ENCODE measurements at places on chromosomes 13 and 19.

DNA sequence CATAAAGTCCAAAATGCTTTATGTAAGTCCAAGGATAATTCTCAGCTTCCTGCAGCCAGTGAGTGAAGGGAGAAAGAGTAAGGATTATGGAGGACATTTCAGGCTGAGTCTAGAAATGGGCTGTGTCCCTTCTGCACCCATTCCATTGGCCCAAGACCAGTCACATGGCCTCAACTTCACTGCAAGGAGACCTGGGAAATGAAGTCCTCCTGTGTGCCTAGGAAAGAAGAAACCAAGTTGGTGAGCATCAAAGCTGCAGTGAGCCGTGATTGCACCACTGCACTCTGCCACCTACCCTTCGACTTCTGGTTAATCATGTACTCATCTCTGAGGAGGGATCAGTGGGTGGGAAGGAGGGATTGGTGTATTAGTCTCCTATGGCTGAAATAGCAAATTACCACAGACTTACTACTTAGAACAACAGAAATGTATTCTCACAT is 3.6 kb upstream of the CD37 start:
- DNase-seq, result peak; percentile 80

GRCh38 chr13:51681037-51681678 is 96.9 kb downstream of the WDFY2 start:
- DNase-seq, result no peak

DNA sequence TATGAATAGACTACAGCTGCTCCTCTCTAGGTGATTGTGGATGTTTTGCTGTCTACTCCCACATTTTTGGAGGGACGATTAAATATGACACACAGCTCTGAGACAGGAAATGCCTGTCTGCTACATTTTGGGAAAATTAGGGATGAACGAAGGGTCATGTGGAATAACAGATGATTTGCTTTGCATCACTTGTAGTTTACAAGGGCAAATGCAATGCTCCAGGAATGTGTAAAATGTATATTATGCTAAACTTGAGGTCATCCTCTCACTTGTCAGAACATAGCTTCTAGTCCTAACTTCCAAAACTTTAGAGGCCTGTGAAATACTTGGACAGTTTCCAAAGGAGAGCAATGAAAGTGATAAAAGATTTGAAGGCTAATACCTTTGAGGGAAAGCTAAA is 284.2 kb upstream of the DACH1 start:
- DNase-seq, result no peak

DNA sequence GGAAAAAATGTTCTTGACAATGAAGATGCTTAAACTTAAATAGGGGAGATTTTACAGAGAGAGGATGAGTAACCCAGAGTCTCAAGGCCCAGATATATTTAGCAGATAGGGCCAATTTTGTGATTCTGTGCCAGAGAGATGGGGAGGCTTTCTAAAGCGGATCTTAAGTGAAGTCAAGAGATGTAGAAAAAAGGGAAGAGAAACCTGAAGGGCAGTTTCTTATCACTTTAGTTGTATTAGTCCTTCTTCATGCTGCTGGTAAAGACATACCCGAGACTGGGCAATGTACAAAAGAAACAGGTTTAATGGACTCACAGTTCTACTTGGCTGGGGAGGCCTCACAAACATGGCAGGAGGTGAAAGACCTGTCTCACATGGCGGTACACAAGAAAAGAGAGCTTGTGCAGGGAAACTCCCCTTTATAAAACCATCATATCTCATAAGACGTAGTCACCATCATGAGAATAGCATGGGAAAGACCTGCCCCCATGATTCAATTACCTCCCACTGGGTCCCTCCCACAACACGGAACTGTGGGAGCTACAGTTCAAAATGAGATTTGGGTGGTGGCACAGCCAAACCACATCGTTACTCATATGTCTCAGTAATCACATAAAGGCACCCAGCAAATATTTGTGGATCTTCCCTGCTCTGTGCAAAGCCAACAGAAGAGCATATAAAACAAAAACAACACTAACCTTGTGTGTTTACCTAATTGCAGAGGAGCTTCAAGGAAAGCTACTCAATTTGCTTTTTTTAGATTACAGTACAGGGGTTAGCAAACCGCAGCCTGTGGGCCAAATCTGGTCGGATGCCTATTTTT is 102.6 kb upstream of the MYCBP2 start:
- peak; percentile 47 for DNase-seq

GRCh38 chr13:99659866-99660554 is 158.7 kb downstream of the TM9SF2 start:
- DNase-seq, result no peak

GRCh38 chr19:11421371-11422098 is 2.4 kb upstream of the RGL3 start:
- DNase-seq, result peak; percentile 88

GRCh38 chr13:66313413-66313812 is 916.7 kb downstream of the PCDH9 start:
- no peak for DNase-seq

GRCh38 chr13:40376867-40377535 is 289.4 kb downstream of the FOXO1 start:
- DNase-seq, result no peak

DNA sequence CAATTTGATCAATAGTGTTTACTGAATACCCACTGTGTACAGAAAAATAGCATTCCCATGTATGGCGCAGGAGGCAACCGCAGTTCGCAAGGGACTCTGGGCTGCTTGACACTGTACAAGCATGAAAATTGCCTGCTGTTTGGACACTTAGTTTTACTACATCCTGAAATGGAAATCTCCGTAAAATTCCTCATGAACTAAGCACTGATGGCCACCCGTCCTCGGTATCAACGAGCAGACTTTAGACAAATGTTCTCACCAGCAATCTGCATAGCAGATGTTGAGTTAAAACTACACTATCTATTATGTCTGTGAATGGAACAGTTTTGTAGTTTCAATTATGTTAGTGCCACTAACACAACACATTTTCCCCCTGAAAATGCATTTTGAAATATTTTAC is 294.7 kb downstream of the DCLK1 start:
- no peak for DNase-seq

GRCh38 chr13:112342841-112343361 is 33.3 kb upstream of the SPACA7 start:
- no peak for DNase-seq

DNA sequence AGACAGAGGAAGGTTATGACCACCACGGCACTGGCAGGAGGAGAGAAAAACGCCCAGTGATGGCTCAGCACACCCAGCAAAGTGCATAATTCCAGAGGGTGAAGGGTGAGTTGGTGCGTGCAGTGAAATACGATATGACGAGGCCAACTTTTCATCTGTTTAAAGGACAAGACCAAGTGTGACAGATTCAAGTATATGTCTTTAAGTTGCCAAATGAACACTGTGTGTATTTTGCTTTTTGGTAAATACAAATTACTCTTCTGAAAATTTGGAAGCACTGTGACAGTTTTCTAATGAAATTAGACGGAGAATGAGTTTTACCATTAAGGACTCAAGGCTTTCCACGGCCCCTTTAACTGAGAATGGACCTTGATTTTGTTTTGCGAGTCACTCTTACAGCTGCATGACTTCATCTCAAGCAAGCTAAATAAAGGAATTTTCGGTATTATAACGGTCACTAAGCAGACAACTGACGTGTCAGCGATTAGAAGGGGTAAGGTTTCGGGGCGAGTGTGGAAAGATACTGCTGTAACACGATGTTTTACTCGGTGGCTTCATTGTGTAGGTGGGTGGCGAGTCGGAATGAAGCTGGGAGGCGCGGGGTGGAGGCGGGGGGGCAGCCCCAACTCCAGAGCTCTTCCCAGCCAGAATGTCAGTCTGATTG is 22.8 kb downstream of the COL4A2 start:
- no peak for DNase-seq

DNA sequence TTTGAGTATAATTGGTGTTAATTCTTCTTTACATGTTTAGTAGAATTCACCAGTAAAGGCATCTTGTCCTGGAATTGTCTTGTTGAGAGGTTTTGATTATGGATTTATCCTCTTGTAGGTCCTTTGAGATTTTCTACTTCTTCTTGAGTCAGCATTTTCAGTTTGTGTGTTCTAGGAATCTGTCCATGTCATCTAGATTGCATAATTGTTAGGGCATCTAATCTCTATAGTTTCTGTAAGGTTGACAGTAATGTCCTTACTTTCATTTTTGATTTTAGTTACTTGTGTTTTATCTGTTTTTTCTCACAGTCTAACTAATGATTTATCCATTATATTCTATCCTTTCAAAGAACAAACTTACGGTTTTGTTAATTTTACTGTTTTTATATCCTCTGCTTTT is 492.0 kb downstream of the FGF9 start:
- DNase-seq, result peak; percentile 13

GRCh38 chr19:19502808-19503602 is 12.3 kb downstream of the TSSK6 start:
- no peak for DNase-seq

GRCh38 chr13:77724092-77724491 is 26.6 kb downstream of the SLAIN1 start:
- DNase-seq, result no peak

GRCh38 chr13:81302125-81302524 is 961.2 kb upstream of the SPRY2 start:
- no peak for DNase-seq

- no peak for DNase-seq
Observed at GRCh38 chr19:58117841-58118575, 20.0 kb upstream of the ZSCAN18 start.

DNA sequence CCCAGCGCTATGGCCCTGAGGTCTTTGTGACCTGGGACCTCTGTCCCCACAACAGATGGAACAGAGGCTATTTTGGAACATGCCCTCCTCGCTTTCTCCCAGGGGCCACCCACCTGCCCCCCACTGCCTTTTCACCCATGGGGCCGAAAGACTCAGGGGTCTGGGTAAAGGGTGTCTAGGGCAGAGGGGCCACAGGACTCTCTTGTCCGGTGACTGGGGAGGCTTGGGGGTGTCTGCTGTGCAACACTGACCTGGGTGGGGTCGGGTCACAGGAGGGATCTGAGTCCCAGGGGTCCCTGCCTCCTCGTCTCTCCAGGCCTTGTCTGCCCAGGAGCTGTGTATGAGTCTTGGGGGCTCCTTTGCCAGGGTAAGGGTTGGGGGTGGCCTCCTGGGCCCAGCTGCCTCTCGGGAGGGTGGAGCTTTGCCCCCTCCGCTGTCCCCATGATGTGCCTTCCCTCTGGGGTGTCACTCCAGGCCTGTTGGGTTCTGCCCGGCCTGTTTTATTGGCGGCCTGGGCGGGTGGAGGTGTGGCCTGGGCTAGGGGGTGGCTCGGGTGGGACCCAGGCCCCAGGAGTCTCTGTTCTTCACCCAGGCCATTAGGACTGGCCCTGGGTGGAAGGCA is 2.1 kb downstream of the ARID3A start:
- DNase-seq, result no peak

- DNase-seq, result no peak
Observed at GRCh38 chr13:20843166-20843565, 59.4 kb downstream of the XPO4 start.

GRCh38 chr19:15551293-15552004 is 43.1 kb downstream of the CYP4F22 start:
- peak; percentile 56 for DNase-seq

GRCh38 chr13:111901267-111901915 is 165.6 kb upstream of the SOX1 start:
- no peak for DNase-seq

DNA sequence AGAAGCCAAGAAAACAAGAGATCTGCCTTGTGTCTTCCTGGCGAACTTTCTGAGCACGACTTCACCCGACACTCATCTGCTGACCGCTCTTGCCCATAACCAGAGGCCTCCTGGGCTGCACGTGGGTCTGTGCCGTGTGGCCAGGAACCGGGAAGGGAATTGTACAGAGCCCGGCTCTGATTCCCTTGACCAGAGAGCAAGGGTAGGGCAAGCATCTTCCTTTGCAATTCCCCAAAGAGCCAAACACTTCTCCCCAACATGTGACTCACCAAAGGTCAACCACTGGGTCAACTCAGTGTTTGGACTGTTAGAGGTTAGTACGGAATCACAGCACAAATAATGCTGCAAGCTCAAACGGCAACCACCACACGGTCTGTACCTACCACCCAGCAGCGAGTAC is 48.9 kb downstream of the KLF2 start:
- DNase-seq, result no peak

DNA sequence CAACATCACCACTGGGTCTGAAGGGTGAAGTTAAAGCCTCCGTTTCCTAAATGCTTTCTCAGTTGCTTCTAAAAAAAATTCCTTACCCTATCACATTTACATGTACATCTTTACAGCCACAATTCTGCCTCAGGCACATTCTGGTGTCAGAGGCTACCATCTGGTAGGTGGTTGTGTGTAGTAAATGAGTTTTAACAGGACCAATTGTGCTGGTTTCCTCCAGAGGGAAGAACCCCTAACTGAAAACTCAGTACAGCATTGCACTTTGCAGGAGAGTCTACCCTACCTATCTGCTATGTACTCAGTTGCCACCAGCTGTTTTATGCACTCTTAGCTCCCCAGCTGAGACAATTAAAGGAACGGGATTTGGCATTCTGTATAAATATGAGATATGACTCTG is 1576.5 kb downstream of the PCDH9 start:
- no peak for DNase-seq

GRCh38 chr19:29962793-29963192 is 20.8 kb downstream of the URI1 start:
- no peak for DNase-seq

- DNase-seq, result no peak
Observed at GRCh38 chr19:54196536-54196935, 4.1 kb upstream of the RPS9 start.

DNA sequence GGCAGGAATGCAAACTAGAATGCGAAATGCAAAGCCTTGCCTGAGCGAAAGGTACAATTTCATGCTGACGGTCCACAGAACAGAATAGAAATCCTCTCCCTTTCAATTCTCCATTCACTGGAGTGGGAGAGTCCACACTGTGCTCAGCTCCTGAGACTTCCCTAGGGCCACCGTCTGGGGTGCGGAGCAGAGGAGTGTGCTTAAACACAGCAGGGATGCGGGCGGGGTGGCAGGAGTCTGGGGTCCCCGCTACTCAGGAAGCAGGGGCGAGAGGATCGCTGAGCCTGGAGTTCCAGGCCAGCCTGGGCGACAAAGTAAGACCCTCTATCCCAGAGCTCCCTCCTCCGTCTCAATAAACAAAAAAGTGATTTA is 552 bp upstream of the ZNF816 start:
- peak; percentile 16 for DNase-seq

DNA sequence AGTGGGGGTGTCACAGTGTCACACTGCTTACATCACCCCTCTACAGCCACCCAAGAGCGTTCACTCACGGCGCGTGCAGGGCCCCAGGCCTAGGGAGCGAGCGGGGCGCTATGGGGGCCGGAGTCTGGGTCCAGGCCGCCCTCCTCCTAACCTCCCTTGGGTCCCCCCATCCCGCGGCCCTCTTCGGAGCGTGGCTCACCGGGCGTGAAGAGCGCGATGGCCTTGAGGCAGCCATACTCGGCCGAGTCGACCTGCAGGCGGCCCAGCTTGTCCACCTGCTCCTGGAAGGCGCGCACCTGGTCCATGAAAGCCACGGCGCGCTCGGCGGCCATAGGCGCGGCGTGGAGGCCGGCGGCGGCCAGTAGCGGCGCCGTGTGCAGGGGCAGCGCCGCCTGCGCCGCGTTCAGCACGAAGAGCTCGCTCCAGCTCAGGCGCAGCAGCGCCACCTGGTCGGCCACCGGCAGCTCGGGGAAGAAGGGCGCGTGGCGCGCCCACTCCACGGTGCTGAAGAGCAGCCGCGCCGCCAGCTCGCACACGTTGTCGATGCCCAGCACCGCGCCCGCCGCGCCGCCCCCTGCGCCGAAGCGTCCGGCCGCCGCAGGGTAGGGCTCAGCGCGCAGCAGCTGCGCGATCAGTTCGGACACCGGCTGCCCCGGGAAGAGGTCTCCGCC is 9.4 kb downstream of the OCEL1 start:
- peak; percentile 89 for DNase-seq

All from GM20000 (cell line).